ENCODE measurements at places on chromosomes 3 and 15.
A peak's percentile ranks its signal among the peaks of the same experiment; 100 is the strongest.

DNA sequence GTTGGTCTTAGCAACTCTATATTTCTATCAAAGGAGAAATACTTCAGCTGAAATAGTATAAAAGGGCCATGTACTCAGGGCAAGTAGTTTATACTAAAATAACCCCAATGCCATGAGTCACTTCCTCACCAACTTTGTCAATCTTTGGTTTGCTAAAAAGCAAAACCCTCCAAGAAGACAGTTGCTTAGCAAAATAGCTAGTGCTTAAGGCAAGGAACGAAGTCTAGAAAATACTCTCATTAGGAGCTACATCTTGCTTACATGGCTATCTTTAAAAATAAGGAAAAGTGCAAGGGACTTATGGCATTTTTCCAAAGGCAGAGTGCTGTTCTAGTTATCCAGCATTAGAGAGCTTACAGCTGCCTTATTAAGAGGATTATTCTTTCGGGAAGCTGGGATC is 28.4 kb downstream of the P3H2 start:
- DNase-seq, result peak; percentile 15

DNA sequence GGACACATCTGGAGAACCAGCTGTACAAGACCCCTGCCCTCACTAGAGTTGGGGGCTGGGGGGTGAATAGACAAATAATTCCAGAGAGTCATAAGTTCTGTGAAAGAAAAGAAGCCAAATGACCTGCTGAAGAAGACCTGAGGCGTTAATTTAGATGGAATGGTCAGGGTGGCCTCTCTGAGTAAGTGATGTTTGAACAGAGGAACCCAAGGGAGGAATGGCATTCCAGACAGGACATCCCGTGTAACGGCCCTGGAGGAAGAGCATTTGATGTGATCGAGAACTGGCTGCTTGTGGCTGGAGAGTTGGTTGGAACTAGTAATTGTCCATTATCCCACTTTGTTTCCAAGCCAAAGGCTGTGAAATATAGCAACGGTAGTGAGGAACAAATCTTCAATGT is 1.7 kb downstream of the NR2C2 start:
- DNase-seq, result no peak

DNA sequence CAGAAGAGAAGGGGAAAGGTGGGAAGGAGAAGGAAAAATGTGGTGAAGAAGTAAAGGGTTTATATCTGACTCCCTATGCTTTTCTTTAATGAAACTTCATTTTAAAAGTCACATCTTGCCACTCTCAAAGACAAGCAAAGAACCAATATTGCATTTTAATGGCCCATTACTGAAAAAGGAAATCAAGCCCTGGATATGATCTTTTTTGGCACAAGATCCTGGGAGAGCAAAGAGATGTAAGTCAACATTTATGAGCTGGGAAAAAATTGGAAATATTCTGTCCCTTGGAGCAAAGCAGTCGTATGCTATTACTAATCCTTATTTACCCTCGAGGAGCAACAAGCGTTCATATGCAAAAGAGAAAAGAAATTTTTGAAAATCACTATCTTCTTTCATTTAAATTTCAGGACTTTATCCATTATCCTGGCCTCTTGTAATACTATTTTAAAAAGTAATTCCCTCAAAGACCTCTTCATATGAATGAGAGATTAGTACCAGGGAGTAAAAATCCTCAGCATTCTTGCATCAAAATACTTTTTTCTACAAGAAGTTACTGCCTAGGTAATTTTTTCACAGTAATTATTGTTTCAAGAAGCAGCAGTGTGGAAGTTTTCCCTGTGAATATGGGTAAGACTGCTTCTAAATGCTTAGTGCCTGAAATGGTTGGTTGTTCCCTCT is 435.3 kb upstream of the PDZRN3 start:
- no peak for DNase-seq

- DNase-seq, result no peak
These were observed 90.2 kb upstream of the VGLL4 start for GRCh38 chr3:11733914-11734313.

DNA sequence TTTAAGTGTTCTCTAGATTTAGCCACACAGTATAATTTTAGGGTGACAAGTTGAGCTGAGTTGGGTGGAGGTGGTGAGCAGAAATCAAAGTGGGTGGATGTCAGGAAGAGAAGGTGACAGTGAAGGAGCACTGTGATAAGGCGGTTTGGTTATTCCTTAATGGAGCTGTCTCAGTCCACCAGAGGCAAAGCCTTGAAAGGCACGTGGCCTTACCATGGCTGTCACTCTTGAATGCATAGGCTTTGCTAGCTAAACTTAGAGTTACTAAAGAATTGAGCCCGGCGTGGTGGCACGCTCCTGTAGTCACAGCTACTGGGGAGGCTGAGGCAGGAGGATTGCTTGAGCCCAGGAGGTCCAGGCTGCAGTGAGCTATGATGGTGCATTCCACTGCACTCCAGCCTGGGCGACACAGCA is 560 bp upstream of the TTLL13 start:
- no peak for DNase-seq

GRCh38 chr15:78213956-78214355 is 20.4 kb downstream of the ACSBG1 start:
- DNase-seq, result no peak

GRCh38 chr3:4752201-4753072 is 226.8 kb upstream of the BHLHE40 start:
- DNase-seq, result peak; percentile 44

DNA sequence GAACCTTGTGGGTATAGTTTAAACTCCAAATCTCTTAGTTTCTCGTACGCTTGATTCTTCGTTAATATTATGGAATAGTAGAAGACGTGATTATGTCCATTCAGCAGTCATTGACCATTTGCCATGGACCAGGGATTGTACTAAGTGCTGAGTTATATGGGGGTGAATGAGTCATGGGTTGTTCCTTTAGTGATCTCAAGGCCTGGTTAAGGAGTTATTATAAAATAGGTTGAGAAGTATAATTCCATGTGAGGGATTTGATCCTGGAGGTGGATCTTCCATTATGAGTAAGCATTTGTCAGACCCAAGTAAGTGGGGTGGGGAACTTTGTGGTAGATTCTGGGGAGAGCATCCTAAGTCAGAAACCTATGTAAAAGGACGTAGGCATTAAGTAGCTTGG is 15.4 kb downstream of the NR2C2 start:
- no peak for DNase-seq

GRCh38 chr3:171758109-171758508 is 52.2 kb downstream of the PLD1 start:
- no peak for DNase-seq

GRCh38 chr3:74789111-74789510 is 174.7 kb upstream of the CNTN3 start:
- no peak for DNase-seq
